ENCODE measurements at places on chromosomes 6 and 20.

DNA sequence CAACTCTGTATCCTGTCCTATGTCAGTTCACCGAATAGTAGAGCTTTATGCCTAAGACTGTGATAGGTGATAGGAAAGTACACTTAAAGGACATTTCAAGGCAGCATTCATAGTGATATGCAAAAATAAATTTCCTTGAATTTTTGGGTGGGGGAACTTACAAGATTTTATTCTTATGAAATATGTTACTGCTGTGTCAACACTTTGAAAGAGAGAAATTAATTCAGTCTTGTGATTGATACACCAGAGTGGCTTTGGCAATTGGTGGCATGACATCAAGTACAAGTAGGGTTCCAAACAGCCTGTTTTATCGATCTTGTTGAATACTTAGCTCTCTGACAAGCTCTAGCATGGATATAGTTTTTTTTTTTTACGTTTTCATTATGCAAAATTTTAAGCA lies 72.3 kb downstream of the QKI start:
- no peak for DNase-seq

- DNase-seq, result no peak
Measured at GRCh38 chr6:111942561-111942960, 69.3 kb upstream of the FYN start.

- DNase-seq, result no peak
Measured at GRCh38 chr20:10992731-10993130, 318.9 kb upstream of the JAG1 start.

DNA sequence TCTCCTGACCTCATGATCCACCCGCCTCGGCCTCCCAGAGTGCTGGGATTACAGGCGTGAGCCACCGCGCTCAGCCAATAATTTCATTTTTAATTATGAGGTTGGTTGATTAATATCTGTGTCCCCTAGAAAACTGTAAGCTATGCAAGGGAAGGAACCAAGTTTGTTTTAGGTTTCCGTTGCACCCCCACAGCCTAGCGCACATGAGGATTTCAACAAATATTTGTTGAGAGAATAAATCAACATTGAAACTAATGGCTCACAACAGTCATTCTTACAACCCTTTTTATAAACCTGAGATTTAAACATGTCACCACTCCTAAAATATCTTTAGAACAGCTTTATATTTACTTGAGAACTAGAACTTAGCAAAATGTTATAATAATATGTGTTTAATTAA lies 114.0 kb upstream of the CARMIL1 start:
- DNase-seq, result no peak

DNA sequence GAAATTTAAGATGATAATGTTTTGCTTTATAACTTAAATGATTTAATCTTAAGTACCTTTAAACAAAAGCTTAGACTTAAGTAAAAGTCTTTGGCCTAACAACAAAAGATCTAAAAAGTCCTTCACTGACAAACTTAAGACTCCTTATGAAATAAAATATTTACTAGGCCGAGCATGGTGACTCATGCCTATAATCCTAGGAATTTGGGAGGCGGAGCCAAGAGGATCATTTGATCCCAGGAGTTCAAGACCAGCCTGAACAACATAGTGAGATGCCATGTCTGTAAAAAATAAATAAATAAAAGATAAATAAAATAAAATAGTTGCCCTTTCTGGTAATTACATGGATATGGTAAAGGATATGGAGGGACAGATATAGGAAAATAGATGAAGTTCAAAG lies 12.4 kb downstream of the KATNA1 start:
- no peak for DNase-seq

GRCh38 chr6:87282743-87283142 lies 39.6 kb upstream of the SMIM8 start:
- no peak for DNase-seq

DNA sequence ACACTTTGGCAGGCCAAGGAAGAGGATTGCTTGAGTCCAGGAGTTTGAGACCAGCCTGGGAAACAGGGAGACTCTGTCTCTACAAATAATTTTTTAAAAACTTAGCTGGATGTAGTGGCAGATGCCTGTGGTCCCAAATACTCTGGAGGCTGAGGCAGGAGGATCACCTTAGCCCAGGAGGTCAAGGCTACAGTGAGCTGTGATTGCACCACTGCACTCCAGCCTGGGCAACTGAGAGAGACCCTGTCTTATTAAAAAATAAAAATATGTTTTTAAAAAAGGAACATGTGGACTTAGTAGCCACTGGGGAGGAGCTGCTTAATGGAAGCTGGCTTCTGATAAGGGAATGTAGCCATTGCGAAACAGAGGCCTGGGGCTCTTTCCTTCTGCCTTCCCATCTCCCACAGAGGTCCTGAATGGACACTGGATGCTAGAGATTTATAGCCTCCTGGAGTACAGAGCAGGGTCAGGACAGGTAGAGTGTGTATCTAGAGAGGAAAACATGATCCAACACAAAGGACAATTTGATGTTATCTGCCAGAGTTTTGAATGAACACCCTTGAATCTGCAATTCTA lies 21.7 kb upstream of the GMNN start:
- no peak for DNase-seq

- no peak for DNase-seq
Measured at GRCh38 chr6:159113223-159113622, 56.0 kb upstream of the FNDC1 start.

GRCh38 chr6:28542440-28543296 lies 17.0 kb downstream of the GPX5 start:
- peak; percentile 97 for DNase-seq
